ENCODE measurements at places on chromosomes 7 and 10.

DNA sequence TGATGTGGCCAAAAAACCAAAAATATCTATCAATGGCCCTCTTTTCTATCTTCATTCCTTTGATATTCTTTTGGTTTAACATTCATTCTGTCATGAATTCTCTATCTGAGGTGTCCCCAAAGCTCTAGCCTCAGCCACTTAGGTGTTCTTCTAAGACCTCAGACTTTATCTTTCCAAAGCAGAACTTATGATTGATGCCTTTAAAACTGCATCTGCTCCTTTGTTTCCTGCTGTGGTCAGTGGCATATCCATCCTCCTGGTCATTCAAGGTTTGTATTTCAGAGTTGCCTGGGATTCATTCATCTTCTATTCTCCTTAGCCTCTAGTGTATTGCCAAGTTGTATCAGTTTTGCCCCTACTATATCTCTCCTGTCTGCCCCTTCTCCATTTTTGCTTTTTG lies 30.6 kb downstream of the FHIP2A start:
- DNase-seq = no peak

DNA sequence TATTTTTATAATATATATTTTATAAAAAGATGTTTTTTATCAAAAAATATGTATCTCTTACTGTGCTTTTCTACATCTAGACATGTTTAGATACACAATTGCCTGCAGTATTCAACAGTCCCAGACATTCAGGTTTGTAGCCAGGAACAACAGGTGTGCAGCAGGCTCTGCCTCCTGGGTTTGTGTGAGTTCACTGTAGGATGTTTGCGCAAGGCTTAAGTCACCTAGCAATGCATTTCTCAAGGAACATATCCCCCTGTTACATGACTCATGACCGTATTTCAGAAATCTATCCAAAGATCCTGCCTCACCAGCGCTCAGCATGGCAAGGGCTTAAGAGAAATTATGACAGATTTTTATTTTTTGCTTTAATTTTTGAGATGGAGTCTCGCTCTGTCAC lies 41.5 kb downstream of the PITRM1 start:
- no peak for DNase-seq

DNA sequence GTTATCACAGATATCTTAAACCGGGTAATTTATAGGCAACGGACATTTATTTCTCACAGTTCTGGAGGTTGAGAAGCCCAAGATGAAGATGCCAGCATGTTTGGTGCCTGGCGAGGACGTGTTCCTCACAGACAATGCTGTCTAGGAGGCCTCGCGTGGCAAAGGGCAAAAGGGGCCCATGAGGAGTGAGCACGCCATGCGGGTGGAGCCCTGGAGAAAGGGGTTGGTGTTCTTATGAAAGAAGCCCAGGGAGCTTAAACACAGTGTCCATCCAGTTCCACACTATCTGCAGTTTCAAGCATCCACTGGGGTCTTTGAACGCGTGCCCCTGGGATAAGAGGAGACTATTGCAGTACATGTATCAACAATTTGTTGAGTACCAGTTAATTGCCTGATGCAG lies 51.4 kb downstream of the CXCL12 start:
- DNase-seq = no peak

DNA sequence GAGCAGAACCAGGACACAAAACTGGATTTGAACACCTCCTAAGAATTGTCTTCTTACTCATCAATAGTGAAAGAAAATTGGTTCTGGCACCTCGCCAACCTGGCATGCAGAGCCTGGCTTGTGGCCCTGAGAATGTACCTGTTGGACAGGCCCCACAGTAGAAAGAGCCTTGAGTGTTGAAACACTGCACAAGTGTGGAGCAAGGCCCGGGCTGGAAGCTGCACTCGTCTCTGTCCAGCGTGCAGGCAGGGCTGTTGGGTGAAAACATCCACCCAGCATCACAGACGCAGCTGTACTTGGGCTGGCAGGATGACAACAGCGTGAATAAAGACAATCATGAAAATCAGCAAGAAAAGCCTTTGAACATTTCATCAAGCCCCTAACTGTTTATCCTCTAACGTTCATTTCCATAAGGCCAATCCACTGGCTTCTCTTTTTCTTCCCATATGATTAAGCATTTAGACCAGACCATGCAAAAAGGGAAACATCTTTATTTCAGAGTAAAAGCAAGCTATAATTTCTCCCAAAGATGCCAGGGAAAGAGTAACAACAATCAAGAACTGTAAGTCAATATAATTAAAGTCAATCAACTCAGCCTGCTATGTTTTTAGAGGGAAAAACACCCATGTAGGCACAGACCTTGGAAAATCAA lies 15.6 kb downstream of the CUBN start:
- DNase-seq = no peak

DNA sequence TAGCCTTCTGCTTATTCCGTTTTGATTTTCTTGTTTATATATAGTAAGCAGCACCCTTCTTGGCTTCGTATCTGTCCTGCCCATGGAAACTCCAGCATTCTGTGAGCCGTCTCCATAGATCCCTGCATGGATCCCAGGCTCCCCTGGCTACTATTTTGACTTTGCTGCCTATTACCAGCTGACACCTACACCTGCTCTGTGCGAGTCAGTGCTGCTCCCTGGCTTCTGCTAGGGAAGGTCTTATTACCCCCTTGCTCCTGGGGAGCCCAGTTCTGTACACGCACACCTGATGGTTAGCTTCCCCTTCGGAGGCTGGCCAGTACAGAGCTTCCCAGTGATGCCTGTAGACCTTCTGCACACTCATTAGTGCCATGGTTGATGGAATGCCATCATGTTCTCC lies 35.4 kb downstream of the NACAD start:
- DNase-seq = no peak

DNA sequence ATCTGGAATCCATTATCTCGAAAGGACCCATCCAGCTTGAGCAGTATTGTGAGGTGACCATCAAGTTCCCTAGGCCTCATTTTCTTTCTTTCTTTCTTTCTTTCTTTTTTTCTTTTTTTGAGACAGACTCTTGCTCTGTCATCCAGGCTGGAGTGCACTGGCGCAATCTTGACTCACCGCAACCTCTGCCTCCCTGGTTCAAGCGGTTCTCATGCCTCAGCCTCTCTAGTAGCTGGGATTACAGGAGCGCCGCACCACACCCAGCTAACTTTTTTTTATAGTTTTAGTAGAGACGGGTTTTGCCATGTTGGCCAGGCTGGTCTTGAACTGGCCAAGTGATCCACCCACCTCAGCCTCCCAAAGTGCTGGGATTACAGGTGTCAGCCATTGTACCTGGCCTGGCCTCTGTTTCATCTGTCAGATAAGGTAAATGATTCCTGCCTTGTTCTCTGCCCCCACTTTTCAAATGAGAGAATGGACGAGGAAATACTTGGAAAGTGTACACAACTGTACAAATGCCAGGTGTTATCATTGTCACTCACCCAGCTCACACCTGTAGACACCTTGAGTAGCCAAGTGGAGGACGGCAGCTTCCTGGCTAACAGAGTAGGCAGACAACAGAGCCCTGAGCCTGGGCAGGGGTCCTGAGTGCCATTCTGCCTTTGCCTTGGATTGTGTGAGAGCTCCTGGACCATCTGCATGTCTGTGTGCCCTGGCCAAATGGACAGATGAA lies 54.1 kb downstream of the HK1 start:
- DNase-seq = no peak

- no peak for DNase-seq
Observed at GRCh38 chr7:92614660-92615174, 24.5 kb upstream of the FAM133B start.

DNA sequence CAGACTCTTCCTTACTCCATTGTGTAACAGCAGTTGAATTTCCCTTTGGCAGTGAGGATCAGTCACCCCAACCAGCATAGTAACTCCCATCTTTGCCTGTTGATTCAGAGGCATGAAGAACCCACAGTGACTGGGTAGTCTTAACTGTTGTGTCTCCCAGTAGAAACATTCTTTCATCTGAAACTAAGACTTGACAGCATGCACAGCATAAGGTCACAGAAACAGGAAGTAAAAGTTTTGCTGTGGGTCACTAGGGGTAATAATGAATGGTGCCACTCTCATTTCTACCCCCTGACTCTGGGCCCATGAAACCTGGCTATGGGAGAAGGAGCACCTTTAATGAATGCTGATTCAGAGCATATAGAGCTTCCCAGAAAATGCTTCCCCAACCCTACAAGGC lies 8.3 kb upstream of the FRMPD2 start:
- DNase-seq = no peak

DNA sequence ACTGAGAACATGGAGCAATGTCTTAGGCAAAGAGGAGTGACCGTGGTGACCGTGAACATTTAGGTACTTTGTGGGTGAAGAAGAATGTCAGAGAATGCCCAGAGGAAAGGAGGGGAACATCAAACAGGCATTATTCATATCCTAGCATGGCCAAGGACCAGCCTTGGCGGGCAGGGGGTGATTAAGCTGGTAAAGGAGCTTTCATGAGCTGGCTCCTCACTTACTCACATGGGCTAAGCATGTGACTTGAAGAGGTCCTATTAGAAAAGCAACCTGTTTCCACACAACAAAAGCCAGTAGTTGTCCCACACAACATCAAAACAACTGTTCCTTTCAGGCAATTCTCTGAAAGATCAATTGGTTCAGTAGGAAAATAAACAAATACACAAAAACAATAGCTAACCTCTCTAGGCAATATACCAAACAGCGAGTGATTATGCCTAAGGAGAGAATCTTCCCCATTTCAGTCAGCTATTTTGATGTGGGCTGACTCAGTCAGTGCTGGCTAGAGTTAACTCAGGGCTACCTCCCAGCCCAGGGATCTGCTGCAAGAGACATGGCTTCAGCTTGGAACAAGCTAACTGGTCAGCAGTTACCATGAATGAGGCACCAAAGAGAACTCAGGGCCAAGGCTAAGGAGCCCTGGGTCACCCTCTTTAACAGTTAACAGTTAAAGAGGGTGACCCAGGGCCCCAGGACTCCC lies 283.5 kb downstream of the ARHGAP12 start:
- DNase-seq = no peak

- no peak for DNase-seq
Observed at GRCh38 chr10:18231480-18231879, 91.3 kb downstream of the CACNB2 start.

- DNase-seq = no peak
Observed at GRCh38 chr7:123352973-123353372, 153.2 kb upstream of the SLC13A1 start.

DNA sequence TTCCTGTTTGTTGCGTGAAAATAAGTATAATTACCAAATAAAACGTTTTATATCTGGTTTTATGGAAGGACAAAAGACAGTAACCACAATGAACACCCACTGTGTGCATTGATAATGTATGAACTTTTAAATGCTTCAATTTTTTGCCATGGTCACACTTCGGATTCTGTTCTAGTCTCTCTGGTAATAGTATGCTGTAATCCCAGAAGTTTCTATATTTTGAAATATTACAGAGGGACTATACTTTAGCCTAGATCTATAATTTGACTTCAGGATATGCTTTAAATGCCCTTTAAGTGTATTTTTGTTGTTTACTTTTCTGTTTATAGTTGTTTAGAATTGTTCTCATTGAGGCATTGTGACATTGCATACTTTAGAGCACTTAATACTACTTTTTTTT lies 1.5 kb downstream of the ZNF518A start:
- no peak for DNase-seq

GRCh38 chr7:3149231-3149995 lies 105.7 kb upstream of the CARD11 start:
- no peak for DNase-seq

DNA sequence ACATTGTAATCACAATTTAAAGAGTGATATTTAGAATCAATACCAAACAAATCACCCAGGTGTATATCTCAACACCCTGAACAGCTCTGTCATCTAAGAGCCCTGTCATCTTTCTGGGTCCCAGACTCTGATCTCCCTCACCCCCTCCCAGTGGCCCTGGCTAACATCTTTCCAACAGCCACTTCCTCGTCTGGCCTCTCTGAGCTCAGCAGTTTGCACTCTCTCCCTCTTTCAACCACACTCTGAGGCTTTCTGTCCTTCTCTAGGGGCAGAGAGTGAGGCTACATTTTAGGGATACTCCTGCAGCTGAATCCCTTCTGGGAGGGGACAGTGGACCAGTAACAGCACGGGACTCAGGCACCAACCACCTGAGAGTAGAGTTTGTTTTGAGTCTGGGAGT lies 17.1 kb upstream of the PRRT4 start:
- DNase-seq = no peak

DNA sequence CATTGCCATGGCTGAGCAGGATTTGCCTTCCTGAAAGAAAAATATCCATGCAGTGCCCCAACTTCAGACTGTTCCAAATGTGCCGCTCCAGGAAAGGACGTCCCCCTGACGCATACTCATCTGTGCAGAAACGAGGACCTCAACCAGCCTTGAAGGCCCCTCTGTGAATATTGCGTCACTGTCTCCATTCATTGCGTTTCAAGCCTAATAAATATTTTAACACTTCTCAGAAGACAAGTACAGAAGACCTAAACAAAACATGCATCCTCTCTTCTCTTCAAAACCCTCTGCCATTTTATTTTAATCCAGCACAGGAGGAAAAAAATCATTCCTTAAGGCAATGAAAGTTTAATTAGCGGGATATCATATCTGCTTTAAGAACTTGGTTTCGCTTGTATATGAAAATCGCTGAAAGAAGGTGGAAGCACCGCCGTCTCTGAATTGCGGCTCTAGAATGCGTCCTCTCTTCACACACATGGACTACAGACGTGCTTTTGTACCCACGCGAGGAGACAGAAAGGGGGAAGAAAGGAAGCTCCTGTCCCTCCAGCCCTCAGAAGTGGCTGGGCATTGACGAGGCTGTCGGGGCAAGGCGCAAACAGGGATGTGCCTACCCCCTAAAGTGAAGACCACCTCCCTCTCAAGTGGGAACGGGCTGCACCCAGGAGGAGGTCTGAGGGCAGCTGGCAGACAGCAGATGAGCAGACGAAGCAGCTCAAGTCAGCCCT lies 36.8 kb downstream of the RGS10 start:
- no peak for DNase-seq

GRCh38 chr10:72167118-72167517 lies 48.7 kb upstream of the ANAPC16 start:
- DNase-seq = no peak

DNA sequence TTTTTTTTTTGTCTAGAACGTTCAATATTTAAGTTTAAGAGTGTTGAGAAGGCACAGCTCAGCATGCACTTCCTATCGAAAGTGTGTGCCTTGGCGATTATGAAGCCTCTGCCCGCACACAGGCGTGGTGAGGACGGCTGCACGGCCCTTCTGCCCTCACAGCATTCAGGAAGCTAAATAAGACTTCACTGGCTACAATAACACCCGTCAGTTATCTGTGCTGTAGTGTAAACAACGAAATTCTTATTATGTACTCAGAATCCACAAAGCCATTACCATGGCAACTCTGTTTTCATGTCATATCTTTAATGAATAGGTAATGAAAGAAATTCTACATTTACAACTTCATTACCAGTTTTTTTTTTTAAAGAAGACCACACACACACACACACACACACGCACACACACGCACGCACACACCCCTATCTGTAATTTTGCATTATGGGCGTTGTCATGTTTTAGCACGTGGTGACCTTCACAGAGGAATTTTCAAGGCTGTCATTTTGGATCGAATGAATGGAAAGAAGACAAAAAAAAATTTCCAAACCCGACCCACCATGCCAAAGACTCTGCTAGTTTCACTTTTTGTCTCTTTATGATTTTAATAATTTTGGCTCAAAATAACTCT lies 254.8 kb upstream of the CTBP2 start:
- no peak for DNase-seq

Data from activated CD4-positive, alpha-beta T cell treated with anti-CD3 and anti-CD28 coated beads, Interleukin-2, amount 50 U/mL, for 4 hours (primary cell).